ENCODE measurements at places on chromosomes 2 and 18.

- DNase-seq, result peak; percentile 71
Measured at GRCh38 chr2:45993476-45993991, 303.7 kb upstream of the EPAS1 start.

GRCh38 chr18:58359620-58360019, 269.3 kb downstream of the ALPK2 start:
- DNase-seq, result no peak

- no peak for DNase-seq
Measured at GRCh38 chr2:117931978-117932377, 81.9 kb downstream of the CCDC93 start.

DNA sequence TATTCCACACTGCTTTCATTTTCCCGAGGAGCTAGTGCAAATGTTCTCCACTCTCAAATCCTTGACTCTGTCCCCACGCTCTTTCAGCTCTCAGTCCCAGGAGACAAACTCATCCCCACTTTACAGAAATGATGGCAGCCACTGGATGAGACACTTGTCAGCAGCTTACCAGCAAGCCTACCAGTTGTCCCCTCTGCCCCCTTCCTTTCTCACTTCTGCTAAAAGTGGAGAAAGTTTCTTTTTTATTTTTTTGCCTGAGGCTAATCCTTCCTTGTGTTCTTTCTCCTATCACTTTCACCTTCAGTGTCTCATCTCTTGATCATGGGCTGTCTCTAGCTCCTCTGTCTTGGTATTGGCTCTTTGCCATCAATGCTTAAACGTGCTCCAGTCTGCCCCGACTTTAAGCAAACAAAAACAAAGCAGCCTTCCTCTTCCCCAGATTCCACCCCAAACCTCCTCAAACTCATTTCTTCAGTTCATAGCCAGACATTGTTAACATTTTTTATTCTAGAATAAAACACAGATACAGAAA, 64.5 kb downstream of the TTC32 start:
- DNase-seq, result no peak

- DNase-seq, result no peak
Measured at GRCh38 chr2:80437959-80438358, 133.4 kb upstream of the LRRTM1 start.
